ENCODE measurements at places on chromosomes 1 and 21.

DNA sequence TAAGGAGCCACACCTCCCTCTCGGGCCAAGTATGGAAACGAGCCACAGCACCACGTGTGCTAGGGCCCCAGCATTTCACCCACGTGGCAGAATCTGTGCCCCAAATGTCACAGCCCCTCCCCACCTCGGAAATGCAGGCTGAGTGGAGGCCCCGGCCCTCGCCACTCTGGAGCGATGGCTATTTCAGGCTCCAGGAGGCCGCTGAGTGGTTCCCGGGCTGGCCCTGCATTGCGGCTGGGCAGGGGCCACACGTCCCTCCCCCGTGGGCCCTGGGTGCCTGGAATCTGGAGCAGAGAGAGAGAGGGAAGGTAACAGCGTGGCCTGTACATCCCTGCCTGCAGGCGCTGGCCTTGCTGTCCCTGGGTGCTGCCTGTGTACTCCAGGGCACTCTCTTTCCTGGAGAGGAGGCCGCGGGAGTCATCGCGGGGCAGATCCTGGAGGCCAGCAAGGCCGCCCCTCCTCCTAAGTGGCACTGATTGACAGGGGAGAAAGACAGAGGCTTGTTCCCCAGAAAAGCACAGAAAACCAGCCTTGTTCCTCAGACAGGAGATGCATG, 68.0 kb upstream of the TRAPPC10 start:
- DNase-seq = no peak

DNA sequence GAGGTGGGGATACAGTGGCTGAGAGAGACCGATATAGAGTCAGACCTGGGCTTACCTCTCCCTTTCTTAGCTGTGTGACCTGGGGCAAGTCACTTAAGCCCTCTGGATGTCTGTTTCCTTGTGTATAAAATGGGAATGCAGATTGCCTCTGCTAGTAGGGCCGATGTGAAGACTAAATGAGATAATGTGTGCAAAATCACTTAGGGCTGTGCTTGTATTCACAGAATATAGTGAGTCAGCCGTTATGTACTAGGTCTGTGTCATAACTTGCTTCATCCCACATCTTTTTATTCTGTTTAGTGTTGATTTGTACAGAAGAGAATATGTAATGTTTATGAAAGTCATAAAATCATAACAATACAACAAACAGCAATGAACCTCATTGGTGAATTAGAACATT, 56.0 kb downstream of the PTPRU start:
- DNase-seq = no peak

GRCh38 chr1:233610628-233611027, 3.3 kb upstream of the KCNK1 start:
- no peak for DNase-seq

DNA sequence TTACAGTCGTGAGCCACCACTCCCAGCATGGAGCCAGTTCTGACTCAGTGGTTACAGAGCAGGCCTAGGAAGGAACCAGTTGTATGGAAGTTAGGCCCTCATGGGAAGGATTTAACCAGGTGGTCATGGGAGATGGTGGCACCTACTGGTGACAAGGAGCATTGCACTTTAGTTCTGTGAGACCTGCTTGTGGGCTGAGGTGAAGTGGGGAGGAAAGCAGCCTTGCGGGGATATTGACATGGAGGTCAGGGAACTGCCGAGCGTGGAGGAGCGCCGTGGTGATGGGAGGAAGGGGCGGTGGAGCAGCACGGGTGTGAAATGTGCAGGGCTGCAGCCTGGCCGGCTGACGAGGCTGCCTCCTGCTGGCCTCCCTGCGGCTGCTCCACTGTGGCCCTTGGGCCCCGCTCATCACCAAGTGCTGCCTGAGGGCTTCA, 100.4 kb downstream of the GALNT2 start:
- no peak for DNase-seq

DNA sequence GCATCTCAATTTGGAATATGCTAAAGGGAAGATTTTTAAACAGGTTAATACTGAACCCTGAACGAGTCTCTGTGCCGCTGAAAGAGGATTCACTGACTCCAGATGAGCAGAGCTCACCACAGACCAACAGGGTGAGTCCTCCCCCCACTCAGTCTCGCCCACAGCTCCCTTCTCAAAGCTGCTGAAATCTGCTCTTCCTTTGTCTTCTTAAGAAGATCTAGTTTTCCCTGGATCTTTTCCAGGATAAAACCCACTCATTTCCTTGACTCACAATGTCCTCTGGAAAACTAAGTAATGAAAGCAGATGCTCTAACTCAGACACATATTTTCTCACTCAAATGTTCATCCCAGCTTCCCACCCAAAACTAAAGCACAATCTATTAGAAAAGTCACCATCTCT, 447.0 kb upstream of the PKN2 start:
- peak; percentile 24 for DNase-seq

DNA sequence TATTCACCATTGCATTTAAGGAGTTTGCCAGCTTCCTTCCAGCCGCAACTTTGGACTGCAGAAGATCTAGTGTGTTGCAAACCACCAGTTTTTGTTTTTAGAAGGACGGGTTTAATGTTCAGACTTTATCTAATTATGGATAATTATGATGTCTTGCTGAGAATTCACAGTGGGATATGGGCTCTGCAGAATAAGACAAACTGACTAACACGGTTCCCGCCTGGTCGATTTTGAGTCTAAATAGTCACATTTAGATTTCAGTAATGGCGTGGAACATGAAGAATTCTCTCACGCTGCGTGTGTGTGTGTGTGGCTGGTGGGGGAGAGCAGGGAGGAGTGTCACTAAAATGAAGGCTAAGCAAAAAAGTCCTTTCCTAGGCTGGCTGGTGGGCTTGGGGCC, 48.5 kb upstream of the DMRTB1 start:
- DNase-seq = no peak

DNA sequence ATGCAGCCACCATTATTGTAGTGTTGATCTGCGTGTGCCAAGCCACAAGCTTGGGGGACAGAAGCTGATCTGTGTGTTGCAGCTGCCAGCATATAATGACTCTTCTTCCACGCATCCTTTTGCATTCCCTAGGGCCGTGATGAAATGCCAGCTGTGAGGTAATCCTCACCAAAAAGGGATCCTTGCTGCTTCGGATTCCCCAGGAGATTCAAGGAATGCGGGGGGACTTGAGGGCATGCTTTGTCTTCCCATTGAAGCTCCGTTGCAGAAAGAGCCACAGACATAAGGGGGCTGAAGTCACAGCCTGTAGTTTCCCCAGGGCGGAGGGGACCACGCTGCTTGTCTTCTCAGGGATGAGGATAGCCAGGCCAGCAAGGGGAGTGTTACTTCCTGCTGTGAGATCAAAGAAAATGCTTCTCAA, 281.6 kb upstream of the FMN2 start:
- DNase-seq = no peak
